ENCODE measurements at places on chromosomes 11 and 22.
A peak's percentile ranks its signal among the peaks of the same experiment; 100 is the strongest.

DNA sequence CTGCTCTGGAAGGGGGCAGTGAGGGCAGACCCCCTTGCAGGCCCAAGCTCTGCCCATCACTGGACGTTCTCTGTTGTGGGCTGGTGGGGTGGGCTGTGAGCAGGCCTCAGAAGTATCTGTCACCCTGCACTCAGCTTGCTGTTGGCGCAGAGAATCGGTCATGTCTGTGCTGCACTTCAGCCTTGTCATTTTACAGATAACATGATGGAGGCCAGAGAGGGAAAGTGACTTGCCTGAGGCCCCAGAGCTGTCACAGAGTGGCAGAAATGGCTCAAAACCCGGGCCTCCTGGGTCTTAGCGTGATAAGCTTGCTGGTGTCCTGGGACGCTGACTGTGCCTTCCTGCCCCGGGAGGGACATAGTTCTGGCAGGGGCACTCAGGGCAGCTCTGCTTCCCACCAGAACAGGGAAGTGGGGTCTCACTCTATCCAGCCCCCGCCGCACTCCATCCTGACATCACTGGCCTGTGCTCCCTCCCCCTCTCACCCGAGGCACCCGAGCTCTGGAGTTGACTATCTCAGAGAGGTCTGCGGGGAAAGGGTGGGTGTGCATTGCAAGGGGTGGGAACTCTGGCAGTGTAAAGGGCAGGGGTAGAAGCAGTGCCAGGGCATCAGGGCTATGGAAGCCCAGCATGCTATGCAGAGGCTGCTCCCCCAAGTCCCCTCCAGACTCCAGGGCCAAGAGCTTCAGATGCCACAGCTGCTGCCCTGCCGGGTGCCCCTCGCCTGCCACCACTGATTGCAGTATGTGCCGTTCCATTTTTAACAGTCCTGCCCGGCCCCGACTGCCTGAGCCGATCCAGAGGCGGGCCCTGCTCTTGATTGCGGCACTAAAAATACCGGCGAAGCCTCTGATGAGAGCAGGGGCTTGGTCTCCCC lies 50.4 kb upstream of the NECTIN1 start:
- DNase-seq = no peak

DNA sequence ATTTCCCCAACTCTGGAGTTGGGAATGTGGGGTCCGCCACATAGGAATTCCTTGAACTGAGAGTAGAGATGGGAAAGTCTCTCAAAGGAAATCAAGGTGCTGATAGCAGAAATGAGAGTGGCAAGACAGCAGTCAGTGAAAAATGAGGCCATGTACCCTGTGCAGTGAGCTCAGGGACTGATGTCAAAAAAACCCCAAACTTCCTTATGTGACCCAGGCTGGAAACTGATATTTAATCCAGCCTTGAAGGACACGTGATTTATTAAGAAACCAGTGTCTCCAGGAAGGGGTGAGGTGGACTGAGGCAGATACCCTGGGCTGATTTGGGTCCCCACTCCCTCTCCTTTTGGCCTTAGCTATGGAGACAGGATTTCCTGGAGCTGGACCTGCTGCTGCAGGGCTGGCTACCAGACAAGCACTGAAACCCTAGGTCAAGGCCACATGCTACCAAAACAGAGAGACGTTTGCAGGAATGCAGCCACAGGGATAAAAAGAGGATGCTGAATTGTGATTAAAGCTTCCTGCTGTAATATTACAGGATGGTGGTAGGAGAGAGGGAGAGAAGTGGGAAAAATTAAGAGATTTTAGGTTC lies 25.3 kb upstream of the FCHSD2 start:
- no peak for DNase-seq

GRCh38 chr11:120817158-120817557 lies 206.7 kb upstream of the TBCEL start:
- no peak for DNase-seq

- no peak for DNase-seq
Measured at GRCh38 chr11:101825531-101825930, 89.3 kb upstream of the CEP126 start.

DNA sequence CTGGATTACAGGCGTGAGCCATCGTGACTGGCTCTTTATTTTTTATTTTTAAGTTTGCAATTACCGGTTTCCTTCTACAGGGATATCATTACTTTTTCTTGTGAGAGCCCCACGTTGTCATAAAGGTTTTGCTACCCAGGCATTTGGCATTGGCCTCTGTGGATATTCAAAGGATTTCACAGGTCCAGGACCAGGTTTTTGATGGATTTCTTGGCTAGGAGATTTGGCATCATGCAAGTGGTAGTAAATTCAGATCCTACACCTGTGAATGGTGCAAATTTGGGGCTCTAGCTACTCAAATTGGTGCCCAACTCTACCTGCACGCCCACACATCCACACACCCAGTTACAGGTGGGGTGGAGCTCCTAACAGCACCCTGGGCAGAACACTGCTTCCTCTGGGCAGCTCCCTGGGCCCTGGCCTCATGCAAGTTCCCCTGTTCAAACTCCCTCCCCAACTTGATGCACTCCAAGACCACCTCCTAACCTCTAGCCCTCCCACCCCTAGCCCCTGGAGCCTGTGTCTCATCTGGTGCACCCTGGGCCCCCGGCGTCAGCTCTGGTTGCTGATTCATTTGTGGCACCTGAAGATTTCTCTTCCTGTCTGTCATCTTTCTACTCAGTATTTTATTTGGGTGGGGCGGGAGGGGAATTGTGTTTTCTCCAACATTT lies 9.3 kb upstream of the MRGPRD start:
- DNase-seq = no peak

- DNase-seq = peak; percentile 53
Measured at GRCh38 chr11:14974515-14975251, 2.5 kb upstream of the CALCA start.

DNA sequence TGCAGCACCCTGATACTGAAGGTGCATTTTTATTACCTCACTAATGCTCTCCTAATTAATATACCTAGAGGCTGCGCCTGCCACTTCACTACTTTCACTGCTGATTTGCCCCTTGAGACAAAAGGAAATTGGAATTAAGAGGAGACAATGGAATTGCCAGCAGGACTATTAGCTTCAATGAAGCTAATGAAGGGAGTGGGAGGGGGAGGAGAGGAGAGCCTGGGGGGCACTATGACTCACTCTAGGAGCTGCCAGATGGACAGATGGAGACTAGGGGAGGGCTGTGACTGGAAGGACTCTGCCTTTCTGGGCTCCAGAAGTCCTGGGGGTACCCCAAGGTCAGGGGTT lies 102.8 kb upstream of the DRD2 start:
- DNase-seq = no peak

GRCh38 chr11:12285811-12286222 lies 91.6 kb upstream of the PARVA start:
- no peak for DNase-seq

DNA sequence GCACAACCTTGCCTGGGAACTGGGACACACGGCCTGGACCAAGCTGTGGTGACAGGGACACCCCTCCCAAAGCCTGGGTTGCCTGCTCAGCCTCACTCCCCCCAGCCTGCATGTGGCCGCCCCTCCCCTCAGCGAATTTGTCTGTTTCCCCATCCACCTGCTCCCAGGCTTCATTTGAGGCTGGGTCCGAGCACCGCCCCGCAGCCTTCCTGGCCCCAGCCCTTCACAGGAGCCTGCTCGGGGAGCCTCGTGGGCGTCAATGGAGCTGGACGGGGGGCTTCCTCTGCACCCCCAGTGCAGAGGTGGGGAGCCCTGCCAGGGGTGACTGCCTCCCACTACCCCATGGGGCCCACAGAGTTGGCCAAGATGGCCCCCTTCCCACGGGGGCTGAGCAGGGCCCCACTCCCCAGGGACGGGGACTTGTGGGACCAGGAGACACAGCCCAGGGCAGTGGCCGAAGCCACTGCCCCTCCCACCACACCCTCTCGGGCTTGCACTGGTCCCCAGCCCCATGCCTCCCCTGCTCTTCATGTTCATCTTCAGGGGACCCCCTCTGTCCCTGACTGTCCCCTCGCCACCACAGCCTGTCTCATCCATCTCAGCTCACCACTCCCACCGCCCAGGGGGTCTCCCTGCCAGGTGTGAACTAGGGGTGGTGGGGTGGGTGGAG lies 91.7 kb downstream of the WNT7B start:
- DNase-seq = no peak

DNA sequence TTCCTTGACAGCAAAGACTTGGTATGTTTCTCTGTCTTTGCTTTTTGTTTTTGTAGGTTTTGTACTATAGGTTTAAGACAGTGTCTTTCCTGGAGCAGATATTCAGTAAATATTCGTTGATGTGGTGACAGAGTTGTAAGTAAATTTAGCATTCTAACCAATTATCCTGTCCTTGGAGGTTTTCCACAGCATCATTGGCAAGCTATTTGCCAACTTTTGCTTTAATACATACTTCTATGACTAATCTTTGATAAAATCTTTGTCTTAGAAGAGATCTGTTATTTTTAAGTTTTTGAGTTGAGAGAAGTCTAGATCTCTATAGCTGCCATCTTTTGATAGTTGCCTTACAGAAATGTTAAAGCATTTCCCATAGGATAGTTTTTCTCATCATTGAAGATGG lies 3.8 kb downstream of the USP47 start:
- no peak for DNase-seq

DNA sequence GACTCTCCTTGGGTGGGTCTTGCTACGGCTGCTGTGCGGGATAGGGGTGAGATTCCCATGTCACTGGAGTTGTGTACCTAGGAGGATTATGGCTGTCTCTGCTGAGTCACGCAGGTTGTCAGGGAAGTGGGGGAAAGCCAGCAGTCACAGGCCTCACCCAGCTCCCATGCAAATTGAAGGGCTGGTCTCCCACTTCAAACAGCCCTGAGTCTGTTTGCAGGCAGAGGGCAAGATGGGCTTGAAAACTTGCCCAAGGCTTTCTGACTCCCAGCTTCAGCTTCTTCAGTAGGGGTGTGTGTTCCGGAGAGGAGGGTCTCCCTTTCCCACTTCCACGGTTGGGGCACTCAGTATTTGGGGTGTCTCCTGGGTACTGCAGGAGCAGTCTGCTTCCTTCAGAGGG lies 10.9 kb upstream of the SC5D start:
- DNase-seq = no peak

DNA sequence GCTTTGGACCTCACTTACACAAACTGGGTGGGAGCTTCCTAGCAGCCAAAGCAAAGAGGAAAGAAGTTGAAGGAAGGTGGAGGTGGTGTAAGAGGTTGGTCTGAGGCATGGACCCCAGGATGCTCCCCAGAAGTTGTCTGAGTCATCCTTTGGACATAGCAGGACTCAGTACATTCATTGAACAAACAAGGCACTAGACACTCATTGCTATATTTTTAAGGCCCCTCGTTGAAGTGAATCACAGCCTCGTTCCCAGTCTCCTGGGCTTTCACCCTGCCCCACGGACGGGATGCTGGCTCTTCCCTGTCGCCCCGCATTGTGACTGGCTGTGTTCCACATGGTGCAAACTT lies 95.9 kb upstream of the FGF3 start:
- no peak for DNase-seq

- DNase-seq = no peak
Measured at GRCh38 chr22:20509344-20510047, 2.1 kb downstream of the MED15 start.

DNA sequence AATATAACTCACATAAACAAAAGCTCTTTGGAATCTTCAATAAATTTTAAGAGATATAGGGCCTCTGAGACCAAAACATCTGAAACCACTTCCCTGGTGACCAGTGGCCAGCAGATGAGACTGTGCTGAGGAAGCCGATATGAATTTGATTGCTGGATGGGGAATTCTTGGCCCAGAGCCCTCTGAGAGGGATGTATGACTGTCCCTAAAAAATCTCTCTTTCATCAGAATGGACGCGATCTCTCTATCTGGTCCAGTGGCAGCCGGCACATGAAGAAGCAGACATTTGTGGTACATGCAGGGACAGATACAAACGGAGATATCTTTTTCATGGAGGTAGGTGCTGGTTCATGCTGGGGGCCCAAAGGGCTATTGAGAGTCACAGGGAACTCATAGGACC lies 37.5 kb downstream of the MYBPC3 start:
- DNase-seq = no peak

DNA sequence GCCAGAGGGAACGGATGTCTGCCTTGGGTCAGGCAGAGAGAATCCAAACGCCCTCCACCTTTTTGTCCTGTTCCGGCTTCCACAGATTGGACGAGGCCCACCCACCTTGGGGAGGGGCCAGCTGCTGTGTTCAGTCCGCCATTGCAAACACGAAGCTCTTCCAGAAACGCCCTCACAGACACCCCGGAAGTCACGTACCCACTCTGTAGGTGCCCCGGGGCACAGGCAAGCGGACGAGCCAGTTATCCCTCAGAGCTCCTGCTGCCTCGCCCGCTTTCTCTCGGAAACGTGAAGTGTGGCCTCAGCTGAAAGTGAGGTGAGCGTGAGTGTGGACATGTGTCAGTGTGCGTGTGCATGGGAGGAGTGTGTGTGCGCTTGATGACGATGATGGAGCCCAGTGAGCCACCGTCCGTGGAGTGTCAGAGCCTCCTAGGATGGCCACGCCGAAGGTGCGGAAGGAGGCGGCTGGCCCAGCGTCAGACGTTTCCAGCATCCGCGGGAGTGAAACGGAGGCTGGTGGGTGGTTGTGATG lies 869.2 kb downstream of the TBC1D22A start:
- no peak for DNase-seq

- no peak for DNase-seq
Measured at GRCh38 chr11:133678191-133678590, 145.9 kb upstream of the OPCML start.

DNA sequence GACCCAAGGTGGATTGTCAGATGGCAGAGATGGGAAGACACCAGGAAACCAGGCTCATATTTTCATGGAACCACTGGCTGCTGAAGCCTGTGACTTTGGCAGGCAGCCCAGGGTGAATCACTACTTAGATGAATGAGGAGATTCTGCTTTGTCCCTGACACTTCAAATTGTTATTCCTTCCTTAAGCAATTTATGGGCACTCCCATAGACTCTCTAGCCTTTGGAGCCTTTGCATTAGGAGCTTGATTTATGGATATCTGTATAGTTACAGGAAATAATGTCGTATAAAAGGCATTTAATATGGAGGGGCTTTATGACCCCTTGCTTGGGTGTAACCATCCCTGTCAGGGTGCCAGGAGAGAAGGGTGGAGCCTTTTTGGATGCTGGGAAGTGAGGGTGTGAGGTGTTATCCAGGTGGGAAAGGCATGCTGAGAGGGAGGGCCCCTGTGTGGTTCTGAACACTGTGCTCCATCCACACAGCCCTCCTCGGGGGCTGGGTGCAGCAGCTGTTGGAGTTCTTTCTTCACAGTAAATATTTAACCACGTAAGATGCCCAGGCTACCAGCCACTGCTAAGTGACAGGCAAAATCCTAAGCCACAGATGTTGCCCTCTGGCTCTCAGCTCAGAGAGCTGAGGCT lies 35.3 kb downstream of the IL18 start:
- no peak for DNase-seq

- DNase-seq = no peak
Measured at GRCh38 chr11:11389238-11389637, 36.2 kb upstream of the CSNK2A3 start.

- no peak for DNase-seq
Measured at GRCh38 chr22:36546092-36546804, 17.3 kb upstream of the EIF3D start.

GRCh38 chr11:2532704-2533586 lies 88.1 kb downstream of the KCNQ1 start:
- DNase-seq = peak; percentile 92

GRCh38 chr11:113474362-113475159 lies 637 bp downstream of the DRD2 start:
- peak; percentile 9 for DNase-seq

Data from stimulated activated CD4-positive, alpha-beta T cell treated with anti-CD3 and anti-CD28 coated beads, TNF-alpha, amount 100 ng/mL, for 1 hour (primary cell).